ENCODE measurements at places on chromosomes 1 and 21. TPM values are rescaled to one million over a fixed set of nuclear protein-coding genes. Genes with fewer than 3 reads are reported as not detected.

The AKR7A3 gene
- polyA plus RNA-seq: 3.2 TPM

The S100A8 gene
- polyA plus RNA-seq: 9.8 TPM

The DIRAS3 gene
- 2.4 TPM for polyA plus RNA-seq

The NFASC gene
- 18.6 TPM for polyA plus RNA-seq

The TRIM45 gene
- polyA plus RNA-seq: 30.3 TPM

The SH2D1B gene
- 0.39 TPM for polyA plus RNA-seq

The TMEM82 gene
- polyA plus RNA-seq: 2.9 TPM

The TMEM52 gene
- polyA plus RNA-seq: 1.1 TPM

The IFNAR1 gene
- polyA plus RNA-seq: 36.2 TPM

The CASP9 gene
- 34.1 TPM for polyA plus RNA-seq

The NCF2 gene
- polyA plus RNA-seq: 4.2 TPM

The TTLL7 gene
- polyA plus RNA-seq: 6.3 TPM

The NEK2 gene
- polyA plus RNA-seq: 23.6 TPM

The IRF6 gene
- polyA plus RNA-seq: 24.6 TPM

The PCBP3 gene
- 2.4 TPM for polyA plus RNA-seq

The IL20 gene
- polyA plus RNA-seq: not detected

The CD1D gene
- 6.6 TPM for polyA plus RNA-seq

The SPATA46 gene
- polyA plus RNA-seq: 0.90 TPM

The KIF26B gene
- 38.3 TPM for polyA plus RNA-seq

The TFF2 gene
- not detected for polyA plus RNA-seq

The CLIC6 gene
- 1.6 TPM for polyA plus RNA-seq

The HOOK1 gene
- polyA plus RNA-seq: 81.5 TPM

The RHBDL2 gene
- 0.95 TPM for polyA plus RNA-seq

The LAMC1 gene
- 310 TPM for polyA plus RNA-seq

The AADACL3 gene
- polyA plus RNA-seq: not detected

The BRDT gene
- not detected for polyA plus RNA-seq

The S100A9 gene
- polyA plus RNA-seq: 17.2 TPM

The LCE1F gene
- not detected for polyA plus RNA-seq

The MAP3K7CL gene
- 4.2 TPM for polyA plus RNA-seq

The CRYBG2 gene
- 1.1 TPM for polyA plus RNA-seq

The F13B gene
- polyA plus RNA-seq: not detected

The DDAH1 gene
- 131 TPM for polyA plus RNA-seq

The MOV10 gene
- polyA plus RNA-seq: 83.1 TPM

The SLC16A4 gene
- 115 TPM for polyA plus RNA-seq

The SUSD4 gene
- 16.2 TPM for polyA plus RNA-seq

The MR1 gene
- polyA plus RNA-seq: 5.8 TPM

The SLC26A9 gene
- 0.48 TPM for polyA plus RNA-seq

The LCE3E gene
- polyA plus RNA-seq: not detected

The FCGR1A gene
- polyA plus RNA-seq: 2.1 TPM

The B3GALT2 gene
- 15.1 TPM for polyA plus RNA-seq

The NBPF6 gene
- polyA plus RNA-seq: not detected

Data from renal cortex interstitium (tissue), 15 donors.